ENCODE measurements at places on chromosomes 16 and 17. TPM values are rescaled to one million over a fixed set of nuclear protein-coding genes. Genes with fewer than 3 reads are reported as not detected.

- DNase-seq = no peak
Observed at GRCh38 chr16:8866118-8866883, 2.5 kb downstream of the CARHSP1 start.

Gene NAGS
- 0.17 TPM for total RNA-seq

GRCh38 chr16:72894293-72895151, 153.4 kb downstream of the ZFHX3 start:
- DNase-seq = no peak

GRCh38 chr17:3474212-3474611, 1.6 kb upstream of the ASPA start:
- DNase-seq = no peak

GRCh38 chr17:59914274-59914854, 21.4 kb downstream of the RPS6KB1 start:
- DNase-seq = peak; percentile 32

DNA sequence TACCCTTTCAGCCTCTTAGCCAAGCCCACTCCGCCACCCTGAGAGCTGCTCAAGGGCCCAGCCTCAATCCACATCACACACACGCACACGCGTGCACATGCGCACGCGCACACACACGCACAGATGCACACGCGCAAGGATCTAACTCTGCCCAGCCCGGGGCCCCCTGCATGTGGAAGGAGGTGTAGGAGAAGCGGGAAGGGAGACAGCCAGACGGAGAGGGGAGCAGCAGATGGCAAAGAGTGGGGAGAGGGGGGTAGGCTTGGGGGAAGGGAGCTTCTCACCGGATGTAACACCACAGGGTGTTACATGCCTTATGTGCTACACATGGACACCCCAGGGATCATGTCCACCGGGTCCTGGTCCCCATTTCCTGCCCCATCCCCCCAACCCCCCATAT, 15.3 kb downstream of the DLG4 start:
- DNase-seq = no peak

DNA sequence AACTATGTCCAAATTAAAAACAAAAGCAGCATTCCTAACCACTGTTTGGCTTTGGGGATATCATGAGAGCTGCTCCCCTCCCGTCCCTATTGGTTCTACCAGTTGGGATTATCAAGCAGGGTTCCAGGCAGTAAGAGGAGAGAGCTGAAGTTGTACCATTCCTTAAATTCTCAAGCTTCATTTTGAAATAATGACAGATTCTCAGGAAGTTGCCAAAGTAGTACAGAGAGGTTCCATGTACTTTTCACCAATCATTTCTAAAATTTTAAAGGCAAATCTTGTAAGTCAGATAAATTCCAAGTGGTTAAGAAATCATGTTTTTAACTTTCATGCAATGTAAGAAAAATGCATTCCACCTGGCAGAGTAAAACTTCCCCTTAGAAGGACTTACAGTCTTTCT, 36.9 kb downstream of the TEX2 start:
- no peak for DNase-seq

- no peak for DNase-seq
Observed at GRCh38 chr17:75634754-75635609, 1.7 kb downstream of the SMIM5 start.

DNA sequence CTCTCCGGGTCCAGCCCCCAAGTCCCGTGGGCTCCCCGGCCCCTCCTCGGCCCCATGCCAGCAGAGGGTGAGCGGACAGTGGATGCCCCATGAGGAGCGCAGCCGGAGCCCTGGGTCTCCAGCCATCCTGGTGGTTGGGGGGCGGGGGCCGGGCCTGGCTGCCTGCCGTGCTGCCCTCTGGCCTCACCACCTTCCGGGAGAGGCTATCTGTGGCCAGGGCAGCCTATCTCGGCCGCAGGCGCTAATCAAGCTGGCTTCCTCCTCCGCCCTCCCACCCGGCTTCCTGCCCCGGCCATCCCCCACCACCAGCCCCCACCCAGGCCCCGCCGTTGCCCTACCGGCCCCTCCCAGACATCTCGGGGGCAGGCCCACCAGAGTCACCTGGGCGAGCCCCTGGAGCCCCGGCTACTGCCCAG, 46.8 kb downstream of the ZFPM1 start:
- no peak for DNase-seq

DNA sequence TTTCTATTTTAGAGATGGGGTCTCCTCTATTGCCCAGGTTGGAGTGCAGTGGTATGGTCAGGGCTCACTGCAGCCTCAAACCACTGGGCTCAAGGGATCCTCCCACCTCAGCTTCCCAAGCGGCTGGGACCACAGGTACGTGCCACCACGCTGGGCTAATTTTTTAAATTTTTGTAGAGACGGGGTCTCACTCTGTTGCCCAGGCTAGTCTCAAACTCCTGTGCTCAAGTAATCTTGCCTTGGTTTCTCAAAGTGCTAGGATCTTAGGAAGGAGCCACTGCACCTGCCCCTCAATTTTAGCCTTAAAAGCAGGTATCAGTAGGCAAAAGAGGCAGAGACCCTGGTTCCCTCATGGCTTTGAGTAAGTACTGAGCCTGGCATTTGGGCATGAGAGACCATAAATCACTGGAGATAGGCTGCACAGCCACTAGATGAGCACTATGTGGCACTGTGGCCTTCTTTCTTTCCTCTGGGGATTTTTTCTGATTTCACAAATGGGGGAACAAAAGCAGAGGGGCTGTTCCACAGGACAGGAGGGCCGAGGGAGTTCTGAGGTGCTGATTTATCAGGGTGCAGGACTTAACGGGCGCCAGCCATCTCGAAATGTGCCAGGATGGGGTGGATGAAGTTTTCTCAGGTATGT, 82.2 kb downstream of the PLXDC1 start:
- DNase-seq = peak; percentile 32

- DNase-seq = no peak
Observed at GRCh38 chr16:77540646-77541045, 105.8 kb upstream of the ADAMTS18 start.

DNA sequence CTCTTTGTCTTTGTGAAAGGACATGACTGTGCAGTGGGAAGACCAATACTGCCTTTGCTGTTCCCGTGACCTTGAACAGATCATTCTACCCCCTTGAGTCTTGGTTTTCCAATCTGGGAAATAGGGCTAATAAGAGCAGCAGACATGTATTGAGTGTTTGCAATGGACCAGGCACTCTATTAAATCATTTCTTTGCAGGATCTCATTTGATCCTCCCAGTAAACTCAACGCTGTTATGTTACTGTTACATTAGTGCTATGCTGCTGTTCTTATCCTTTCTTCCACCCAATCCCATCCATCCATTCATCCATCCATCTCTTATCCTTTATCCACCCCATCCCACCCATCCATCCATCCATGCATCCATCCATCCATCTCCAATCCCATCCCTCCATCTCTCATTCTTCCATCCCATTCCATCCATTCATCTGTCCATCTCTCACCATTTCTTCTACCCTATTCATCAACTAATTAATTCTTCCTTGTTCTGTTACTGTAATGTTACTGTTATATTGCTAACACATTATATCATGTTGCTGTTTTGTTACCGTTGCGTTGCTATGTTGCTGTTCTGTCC, 65.1 kb downstream of the ABCC6 start:
- no peak for DNase-seq

Gene FTO
- total RNA-seq = 60.2 TPM

All from activated naive CD4-positive, alpha-beta T cell treated with anti-CD3 and anti-CD28 coated beads for 36 hours (primary cell).